NCI-H1436 (cell line): ENCODE measurements at places on chromosomes 2 and 18.

DNA sequence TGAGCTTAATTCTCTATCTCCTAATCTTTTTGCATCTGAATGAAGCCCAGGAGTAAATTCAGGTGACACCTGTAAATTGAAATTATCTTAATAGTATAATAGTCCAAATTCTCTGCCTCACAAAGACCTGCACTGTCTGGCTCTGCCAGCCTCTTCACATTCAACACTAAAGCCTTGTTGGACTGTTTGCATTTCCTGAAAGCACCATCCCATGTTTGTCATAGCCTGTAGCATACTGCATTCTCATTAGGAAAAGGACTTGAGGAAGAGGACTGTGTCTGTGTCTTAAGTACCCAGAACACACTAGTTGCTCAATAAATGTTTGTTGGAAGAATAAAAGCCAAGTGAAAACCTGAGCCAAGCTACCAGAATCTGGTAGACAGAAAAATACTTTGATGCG, 42.9 kb upstream of the GRHL1 start:
- DNase-seq = peak; percentile 16

- DNase-seq = peak; percentile 33
These were observed 31.2 kb upstream of the RMP24 start for GRCh38 chr18:35941299-35941698.

- DNase-seq = no peak
These were observed 13.5 kb upstream of the ATP5MC3 start for GRCh38 chr2:175195012-175195411.

DNA sequence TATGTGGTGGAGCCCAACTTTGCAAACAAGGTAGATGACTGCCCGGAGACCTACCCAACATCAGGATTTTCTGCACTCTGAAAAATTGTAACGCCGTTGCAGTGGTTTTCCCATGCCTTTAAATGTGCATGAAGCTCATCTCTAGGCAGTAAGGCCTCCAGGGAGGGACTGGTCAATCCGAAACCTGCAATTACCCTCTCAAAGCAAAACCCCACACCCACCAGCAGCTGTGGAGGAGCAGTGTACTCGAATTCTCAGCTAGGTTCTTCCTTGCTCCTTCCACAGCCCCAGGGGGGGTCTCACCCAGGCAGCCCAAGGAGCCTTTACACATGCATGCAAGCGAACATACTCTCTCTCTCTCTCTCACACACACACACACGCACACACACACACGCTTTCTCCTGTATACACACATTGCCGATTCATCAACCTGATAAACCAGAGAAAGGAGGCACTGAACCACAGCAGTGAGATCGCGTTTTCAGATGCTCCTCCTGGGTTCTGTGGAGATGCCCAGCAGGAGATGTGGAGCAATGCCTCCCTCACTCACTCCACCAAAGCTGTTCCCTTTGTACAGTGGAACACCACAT, 109.2 kb downstream of the VIT start:
- no peak for DNase-seq

DNA sequence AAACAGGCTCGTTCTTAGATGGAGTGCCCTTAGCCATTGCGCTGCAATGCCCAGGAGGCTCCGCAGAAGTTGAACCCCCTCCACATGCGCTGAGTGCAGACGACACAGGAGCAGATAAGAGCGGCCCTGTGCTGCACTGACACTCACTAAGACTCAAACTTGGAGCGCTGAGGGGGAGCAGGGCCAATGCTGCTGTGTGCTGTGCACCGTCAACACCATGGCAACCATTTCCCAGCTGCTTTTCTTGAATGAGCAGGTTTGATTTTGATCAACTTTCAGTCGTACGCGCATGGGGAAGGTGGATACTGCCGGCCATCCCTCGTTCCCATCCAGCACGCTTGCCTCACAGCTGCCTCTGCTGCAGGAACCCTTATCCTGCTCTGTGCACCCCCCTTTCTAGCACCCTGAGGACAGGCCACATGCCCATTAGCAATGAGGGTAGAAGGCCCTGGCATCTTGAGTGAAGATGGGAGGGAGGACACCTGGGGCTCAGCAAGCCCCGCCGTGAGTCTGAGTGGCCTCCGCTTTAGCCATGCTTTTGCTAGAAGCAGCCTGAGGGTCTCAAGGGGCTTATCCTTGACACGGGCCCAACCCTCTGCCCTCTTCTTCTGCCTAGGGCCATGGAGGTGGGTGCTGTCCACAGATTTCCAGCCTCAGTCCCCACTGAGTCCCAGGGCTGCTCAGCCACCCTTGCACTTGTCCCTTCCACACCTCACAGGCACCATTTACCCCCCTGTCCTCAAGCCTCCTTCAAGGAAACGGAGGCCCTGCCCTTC, 271.9 kb downstream of the PHLPP1 start:
- DNase-seq = no peak
